Activated T-helper 1 cell treated with Interleukin-2 at 50 U/mL for 16 hours (primary cell): ENCODE measurements at places on chromosomes 5 and 9.

DNA sequence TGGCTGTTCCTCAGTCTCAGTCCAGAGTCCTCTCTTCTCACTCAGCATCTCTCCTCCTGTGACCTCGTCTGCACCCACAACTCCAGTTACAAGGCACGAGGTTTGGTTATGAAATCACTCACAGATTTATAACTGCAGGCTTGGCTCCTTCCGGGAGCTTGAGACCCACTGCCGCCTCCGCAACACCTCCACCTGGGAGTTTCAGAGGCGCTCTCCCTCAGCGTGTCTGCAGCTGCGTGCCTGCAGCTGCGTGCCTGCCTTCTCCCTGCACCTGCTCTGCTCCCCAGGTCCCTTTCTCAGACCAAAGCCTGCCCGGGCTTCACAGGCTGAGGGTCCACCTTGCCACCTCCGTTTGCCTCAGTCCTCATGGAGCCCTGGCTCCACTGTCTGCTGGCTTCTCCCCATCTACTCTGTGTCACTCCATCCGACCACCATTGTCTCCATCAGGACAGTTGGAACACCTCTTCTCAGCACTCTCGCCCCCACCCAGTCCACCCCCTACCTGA is 51.5 kb downstream of the HRH2 start:
- no peak for DNase-seq

GRCh38 chr9:112032009-112032408 is 135.4 kb downstream of the UGCG start:
- DNase-seq, result no peak

DNA sequence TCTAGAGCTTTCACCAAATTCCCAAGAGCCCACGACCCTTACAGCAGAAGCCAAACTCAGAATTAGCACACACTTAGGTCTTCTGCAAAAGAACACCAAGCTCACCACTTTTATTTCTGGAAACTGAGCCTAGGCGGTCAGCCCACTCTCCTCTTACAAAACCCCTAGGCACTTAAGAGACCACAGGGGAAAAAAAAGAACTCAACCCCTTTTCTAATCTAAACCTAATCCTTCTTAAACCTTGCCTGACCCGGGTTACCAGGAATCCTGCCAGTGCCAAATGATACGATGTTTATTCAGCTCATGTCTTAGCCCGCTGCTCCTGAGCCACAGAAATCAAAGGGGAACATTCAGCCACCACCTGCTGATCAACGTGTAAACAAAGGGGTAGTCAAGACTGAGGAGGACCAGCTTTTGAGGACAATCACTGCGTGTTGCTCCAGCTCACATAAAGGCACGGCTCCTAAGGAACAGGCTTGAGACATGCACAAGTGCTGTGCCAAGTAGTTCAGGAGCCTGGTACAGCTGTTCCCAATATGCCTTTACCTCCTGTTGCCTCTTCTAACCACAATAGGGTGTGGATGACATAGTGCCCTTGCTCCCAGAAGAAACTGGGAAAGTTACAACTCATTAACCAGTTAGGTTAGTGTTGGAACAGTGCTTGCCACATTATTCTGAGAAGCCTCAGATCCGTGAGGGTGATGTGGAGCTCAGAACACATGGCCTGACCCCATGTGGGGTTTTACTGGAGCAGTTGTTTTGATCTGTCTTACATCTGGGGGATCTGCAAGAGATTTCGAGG is 49.3 kb downstream of the ZFAND5 start:
- DNase-seq, result no peak

- no peak for DNase-seq
Measured at GRCh38 chr5:95779611-95780010, 42.9 kb downstream of the GLRX start.

DNA sequence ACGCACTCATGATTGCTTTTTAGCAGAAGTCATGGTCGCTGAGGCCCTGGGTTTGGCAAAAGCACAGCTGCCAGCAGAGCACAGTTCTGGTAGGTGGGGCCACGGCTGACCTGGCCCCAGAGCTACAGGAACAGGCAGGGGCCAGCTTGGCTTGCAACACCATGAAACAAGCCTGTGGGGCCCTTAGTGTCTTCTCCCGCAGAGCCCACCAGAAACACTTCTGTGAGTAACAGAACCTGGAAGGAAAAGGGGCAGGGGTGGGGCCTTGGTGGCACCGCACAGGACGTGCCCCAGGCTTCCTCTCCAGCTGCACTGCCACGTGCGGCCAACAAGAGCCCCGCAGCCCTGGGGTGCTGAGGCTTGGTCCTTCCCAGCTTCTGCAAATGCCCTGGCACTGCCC is 4.8 kb downstream of the ASB6 start:
- no peak for DNase-seq

GRCh38 chr5:14364576-14365472 is 216.8 kb upstream of the OTULINL start:
- no peak for DNase-seq

DNA sequence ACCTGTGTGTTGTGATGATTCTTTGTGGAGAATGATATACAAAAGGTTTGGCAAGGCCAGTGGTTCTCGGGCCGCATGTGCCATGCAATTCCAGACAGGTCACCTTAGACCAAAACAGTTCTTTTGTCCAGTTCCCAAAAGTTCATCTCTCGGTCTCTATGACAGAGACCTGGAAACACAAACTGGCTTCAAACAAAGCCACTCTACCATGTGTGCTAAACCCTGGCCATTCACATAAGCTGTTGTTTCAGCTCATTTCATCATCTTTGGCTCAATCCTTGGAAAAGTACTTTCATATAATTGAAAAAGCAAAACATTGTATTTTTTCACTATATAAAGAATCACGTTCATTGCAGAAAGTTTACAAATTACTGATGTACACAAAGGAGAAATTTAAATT is 210.5 kb upstream of the SEMA6A start:
- DNase-seq, result no peak

GRCh38 chr9:125233678-125234077 is 7.5 kb downstream of the HSPA5 start:
- no peak for DNase-seq

DNA sequence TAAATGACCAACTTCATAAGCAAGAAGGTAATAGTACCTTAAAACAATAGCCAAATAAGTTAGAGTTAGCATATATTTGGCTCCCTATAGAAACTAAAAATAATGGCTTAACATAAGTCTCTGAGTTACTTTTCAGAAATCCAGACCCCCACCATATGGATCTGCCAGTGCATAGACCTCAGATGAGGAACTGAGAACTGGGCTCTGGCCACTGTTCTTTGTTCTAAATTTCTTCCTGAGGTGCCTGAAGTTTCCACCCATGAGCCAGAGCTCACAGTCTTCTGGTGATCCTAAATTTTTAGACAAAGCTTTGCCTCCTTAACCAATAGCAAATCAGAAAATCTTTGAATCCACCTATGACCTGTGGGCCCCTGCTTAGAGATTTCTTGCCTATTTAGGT is 250.9 kb downstream of the YTHDC2 start:
- DNase-seq, result no peak

GRCh38 chr9:137459601-137460362 is 648 bp upstream of the NSMF start:
- no peak for DNase-seq

- DNase-seq, result no peak
Measured at GRCh38 chr9:14932231-14932630, 22.0 kb upstream of the FREM1 start.

GRCh38 chr9:135160862-135161261 is 73.4 kb downstream of the OLFM1 start:
- no peak for DNase-seq

DNA sequence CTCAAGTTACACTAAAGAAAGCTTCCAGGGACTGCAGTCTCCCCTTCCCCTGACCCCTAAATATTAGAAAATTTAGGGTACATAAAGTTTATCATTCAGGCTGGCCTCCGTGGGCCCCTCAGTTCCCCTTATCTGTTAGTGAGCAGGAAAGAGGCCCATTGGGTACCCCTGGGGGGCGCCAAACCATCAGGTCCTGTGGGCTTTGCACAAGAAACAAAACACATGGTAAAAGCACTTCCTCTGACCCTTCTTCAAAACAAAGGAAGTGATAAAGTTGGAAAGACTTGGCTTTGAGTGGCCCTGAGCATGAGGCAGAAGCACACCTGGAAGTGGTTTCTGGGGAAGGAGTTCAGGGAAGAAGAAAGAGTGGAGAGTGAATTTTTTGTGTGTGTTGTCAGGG is 213.0 kb downstream of the SMARCA2 start:
- DNase-seq, result no peak

GRCh38 chr5:6361101-6361500 is 17.2 kb downstream of the MED10 start:
- DNase-seq, result no peak

GRCh38 chr9:116688806-116689485 is 1.8 kb downstream of the TRIM32 start:
- DNase-seq, result no peak

GRCh38 chr5:112014783-112015395 is 257.9 kb upstream of the NREP start:
- DNase-seq, result no peak

- DNase-seq, result no peak
Measured at GRCh38 chr9:124562328-124562727, 55.1 kb upstream of the NR5A1 start.

DNA sequence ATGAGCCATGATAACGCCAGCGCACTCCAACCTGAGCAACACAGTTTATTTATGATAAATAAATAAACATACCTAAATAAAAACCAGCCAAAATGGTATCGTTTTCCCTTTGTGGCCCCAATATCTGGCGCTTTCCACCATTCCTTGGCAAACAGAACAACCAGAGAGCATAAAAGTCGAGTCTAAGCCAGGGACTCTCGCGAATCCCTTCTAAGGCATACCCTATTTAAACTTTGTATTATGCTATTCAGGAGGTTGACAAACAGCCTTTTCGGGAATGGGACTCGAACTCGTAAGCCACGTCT is 386 bp upstream of the MATR3 start:
- DNase-seq, result no peak

GRCh38 chr5:134098690-134099089 is 15.8 kb upstream of the TCF7 start:
- no peak for DNase-seq
